Common myeloid progenitor, CD34-positive (primary cell): ENCODE measurements at places on chromosomes 13 and 19.
A peak's percentile ranks its signal among the peaks of the same experiment; 100 is the strongest.

GRCh38 chr19:45503909-45504308, 3.4 kb upstream of the VASP start:
- DNase-seq: no peak

- peak; percentile 31 for DNase-seq
Measured at GRCh38 chr13:42720113-42720857, 61.1 kb upstream of the FAM216B start.

- DNase-seq: peak; percentile 74
Measured at GRCh38 chr13:110047496-110047895, 259.5 kb downstream of the COL4A1 start.

- no peak for DNase-seq
Measured at GRCh38 chr19:40705362-40705651, 11.4 kb downstream of the COQ8B start.
